Neural crest cell (in vitro differentiated cells): ENCODE measurements at places on chromosomes 3 and 15.

- DNase-seq = peak; percentile 15
These were observed 42.3 kb upstream of the ROPN1 start for GRCh38 chr3:124034016-124034843.

DNA sequence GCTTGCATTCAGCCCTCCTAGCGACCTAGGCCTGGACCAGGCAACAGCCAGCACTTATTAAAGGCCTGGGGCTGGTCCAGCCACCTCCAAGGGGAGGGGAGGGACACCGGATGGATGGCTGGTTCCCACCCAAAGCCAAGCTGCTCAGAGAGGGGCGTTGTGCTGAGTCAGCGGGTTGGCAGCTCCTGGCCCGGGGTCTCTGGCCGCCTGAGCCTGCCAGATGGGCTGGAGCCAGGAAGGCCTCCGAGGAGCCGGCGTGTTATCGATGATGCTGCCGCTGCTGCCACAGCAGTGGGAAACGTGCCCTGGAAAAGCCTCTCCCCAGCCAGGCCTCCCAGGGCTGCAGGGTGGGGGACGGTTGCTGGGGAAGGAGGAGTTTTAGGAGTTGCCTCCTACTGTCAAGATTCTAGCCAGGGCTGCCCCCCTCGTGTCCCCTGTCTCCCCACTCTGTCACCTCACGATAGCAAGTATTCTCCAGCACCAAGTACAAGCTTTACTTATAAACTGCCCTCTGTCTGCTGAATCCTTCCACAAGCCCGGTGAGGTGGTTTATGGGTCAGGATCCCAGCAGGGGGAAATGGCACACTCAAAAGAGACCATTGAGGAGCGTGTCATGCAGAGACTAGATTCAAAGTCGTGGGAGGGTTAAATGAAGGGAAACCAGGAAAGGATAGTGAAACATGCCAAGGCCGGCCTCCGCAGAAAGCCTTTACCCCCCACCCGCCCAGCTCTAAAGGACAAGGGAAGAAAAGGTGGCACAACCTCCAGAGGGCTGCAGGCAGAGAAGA lies 43.2 kb upstream of the TSEN2 start:
- DNase-seq = no peak

DNA sequence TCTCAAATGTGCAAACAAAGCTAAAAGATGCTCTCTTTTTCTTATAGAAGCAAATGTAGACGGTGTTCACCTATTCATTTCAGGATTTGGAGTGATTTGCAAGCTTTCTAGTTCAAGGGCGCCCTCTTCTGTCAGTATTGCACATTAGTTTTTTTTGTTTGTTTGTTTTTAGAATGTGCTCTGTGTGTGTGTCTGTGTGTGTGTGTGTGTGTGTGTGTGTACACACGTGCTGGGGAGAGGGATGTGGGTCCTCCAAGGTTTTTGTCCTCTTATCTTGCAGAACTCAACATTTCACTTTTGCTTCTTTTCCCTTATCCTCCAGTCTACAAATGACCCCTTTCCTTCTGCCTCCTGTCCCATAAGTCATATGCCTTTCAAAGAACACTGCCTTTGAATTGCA lies 23.5 kb downstream of the DNAH1 start:
- DNase-seq = peak; percentile 59

- no peak for DNase-seq
These were observed 23.8 kb downstream of the ISL2 start for GRCh38 chr15:76360416-76360815.

DNA sequence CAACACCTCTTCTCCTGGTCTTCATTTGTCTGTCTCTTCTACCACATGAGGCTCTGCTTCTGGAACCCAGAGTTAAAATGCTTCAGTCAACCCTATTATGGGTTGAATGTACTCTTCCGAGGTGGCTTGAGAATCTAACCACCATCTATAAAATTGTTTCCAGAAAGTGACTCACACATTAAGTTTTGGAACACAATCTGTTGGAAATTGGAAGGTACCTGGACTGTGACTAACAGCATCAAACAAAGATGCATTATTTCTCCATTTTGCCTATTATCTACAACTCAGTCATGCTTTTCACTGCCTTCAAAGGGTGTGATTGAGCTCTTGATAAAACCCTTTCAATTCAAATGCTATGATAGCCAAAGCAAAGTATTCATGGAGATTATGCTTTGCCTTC lies 499.0 kb upstream of the SEMA6D start:
- DNase-seq = no peak

GRCh38 chr3:22735373-22735772 lies 467.8 kb upstream of the UBE2E2 start:
- DNase-seq = no peak

- DNase-seq = no peak
These were observed 26.0 kb upstream of the MAP4 start for GRCh38 chr3:48042071-48042760.

DNA sequence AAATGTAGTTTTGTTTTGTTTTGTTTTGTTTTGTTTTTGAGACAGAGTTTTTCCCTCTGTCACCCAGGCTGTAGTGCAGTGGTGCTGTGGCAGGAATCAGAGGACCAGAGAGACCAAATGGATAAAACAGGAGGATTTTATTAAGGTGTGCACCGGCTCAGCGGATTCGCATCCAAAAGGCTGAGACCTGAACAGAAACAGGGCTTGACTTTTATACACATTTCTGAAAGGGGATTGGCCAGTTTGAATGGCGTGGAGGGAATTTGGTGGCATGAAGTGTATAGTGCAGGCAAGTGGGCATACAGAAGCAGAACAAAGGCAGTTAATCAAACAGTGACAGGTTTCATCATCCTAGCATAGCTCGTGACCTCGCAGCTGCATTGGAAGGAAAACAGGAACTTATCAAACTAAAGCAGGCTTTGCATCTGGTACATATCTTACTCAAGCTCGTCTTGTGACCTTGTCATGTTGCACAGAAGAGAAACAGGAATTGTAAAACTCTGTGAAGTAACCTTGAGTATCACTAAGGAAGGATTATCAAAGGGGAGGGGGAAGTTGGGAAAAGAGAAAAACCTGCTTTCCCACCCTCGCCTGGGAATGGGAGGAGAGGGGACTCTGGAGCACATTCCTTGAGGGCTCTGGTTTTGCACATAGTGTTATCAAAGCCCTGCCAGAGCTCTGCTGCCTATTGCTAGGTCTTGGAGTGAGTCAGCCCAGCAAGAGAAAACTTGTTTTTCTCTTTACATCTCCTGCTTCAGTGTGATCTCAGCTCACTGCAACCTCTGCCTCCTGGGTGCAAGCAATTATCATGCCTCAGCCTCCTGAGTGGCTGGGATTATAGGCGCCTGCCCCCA lies 38.5 kb downstream of the C3orf62 start:
- no peak for DNase-seq

DNA sequence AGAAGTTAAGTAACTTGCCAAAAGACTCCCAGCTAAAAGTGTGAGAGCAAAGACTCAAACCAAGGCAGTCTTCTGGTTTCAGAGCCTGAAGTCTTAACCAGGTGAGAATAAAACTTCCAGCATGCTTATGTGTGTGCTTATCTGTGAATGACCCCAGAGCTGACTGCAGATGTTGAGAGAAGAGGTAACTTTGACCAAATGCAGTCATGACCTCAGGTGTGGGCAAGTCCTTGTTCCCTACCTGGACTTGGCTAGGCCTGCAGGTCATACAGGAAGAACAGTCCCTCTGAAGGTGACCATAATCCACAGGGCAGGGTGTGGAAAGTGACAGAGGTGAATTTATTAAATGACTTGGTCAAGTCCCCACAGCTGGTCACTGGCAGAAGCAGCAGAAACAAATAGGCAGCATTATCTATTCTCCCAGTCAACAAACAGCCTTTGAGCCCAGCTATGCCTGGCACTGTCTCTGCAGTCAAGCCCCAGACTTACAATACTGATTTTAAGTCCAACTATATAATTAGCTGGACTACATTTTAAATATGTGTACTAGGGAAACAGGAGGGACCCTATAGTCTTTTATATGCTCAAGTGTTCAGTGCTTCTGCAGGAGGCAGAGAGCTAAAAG lies 3.0 kb upstream of the CPEB1 start:
- no peak for DNase-seq

DNA sequence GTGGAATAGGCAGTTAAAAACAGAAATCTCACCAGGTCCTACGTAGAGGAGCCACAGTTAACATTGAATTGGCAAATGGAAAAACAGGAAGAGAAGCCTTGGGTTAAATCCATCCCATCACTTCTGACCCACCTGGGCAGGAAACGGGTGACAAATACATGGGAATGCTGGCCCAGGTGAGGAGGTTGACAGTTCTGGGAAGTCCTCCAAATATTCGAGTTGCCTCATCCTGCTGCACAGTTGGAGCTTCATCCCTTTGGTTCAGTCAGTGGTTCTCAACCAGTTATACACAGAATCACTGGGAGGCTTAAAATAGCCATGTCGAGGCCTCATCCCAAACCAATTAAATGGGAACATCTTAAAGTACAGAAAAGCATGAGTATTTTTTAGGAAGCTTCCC lies 5.3 kb downstream of the MYZAP start:
- DNase-seq = no peak

GRCh38 chr3:43755516-43756200 lies 64.9 kb downstream of the ABHD5 start:
- no peak for DNase-seq

DNA sequence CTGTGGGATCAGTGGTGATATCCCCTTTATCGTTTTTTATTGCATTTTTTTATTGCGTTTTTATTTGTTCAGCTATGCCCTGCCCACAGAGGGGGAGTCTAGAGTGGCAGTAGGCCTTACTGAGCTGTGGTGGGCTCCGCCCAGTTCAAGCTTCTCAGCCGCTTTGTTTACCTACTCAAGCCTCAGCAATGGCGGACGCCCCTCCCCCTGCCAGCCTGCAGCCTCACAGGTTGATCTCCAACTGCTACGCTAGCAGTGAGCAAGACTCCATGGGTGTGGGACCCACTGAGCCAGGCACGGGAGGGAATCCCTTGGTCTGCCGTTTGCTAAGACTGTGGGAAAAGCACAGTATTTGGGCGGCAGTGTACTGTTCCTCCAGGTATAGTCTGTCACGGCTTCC lies 500.6 kb upstream of the MCTP2 start:
- DNase-seq = no peak

- DNase-seq = no peak
These were observed 15.9 kb downstream of the MYZAP start for GRCh38 chr15:57607570-57608000.

GRCh38 chr3:5071061-5071460 lies 51.0 kb upstream of the ARL8B start:
- no peak for DNase-seq

- DNase-seq = no peak
These were observed 31.5 kb downstream of the SEMA5B start for GRCh38 chr3:122996038-122996580.

- DNase-seq = no peak
These were observed 958.8 kb downstream of the ZPLD1 start for GRCh38 chr3:103393395-103394186.

DNA sequence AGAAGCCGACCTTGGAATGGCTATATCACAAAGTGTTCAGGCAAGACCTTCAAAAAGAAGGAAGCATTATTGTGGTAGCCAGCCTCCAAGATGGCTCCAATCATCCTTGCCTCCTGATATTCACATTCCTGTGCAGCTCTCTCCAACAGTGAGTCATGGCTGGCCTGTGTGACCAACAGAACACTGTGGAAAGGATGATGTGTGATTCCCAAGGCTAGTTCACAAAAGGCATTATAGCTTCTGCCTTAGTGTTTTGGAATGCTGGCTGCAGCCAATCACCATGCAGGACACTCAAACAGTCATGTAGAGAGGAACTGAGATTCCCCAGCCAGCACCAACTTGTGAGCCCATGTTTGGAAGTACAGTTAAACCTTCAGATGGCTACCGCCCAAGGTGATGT lies 102.6 kb downstream of the EFL1 start:
- no peak for DNase-seq

- peak; percentile 80 for DNase-seq
These were observed 76.0 kb downstream of the HMG20A start for GRCh38 chr15:77496715-77497109.

- no peak for DNase-seq
These were observed 44.1 kb downstream of the SENP2 start for GRCh38 chr3:185630182-185630622.

GRCh38 chr3:68060191-68060590 lies 405.8 kb upstream of the SUCLG2 start:
- no peak for DNase-seq

DNA sequence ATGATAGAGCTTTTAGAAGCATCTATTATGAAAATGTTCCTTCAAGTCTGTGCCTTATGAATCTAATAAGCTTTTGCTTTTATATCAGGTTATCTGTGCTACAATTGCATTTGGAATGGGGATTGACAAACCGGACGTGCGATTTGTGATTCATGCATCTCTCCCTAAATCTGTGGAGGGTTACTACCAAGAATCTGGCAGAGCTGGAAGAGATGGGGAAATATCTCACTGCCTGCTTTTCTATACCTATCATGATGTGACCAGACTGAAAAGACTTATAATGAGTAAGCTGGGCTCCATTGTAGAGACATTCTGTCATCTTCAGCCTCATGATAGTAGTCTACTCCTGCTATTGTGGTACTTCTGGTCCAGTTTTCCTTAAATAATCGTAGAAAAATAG lies 73.4 kb downstream of the BLM start:
- no peak for DNase-seq

- DNase-seq = no peak
These were observed 507.8 kb downstream of the TUSC7 start for GRCh38 chr3:117217355-117217754.

DNA sequence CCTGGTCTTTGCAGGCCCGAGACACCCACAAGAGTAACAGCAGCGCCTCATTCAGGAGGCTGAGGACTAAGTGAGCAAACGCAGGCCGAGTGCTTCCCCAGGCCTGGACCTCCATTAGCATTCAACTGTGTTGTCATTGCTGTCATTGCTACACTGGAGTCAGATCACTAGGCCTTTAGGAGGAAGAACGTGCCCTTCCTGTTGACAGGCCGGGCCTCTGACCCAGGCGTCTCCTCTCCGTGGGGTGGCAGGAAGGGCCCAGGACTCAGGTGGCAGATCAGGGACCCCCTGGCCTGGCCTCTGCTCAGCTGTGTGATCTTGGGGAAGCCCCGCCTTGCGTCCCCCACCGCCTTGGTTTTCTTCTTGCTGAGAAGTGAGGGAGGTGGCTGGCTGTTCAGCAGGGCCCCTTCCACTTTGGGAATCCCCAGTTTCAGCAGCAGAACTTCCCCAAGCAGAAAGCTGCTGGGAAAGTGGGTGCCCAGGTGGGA lies 19.1 kb downstream of the ZDHHC19 start:
- no peak for DNase-seq

DNA sequence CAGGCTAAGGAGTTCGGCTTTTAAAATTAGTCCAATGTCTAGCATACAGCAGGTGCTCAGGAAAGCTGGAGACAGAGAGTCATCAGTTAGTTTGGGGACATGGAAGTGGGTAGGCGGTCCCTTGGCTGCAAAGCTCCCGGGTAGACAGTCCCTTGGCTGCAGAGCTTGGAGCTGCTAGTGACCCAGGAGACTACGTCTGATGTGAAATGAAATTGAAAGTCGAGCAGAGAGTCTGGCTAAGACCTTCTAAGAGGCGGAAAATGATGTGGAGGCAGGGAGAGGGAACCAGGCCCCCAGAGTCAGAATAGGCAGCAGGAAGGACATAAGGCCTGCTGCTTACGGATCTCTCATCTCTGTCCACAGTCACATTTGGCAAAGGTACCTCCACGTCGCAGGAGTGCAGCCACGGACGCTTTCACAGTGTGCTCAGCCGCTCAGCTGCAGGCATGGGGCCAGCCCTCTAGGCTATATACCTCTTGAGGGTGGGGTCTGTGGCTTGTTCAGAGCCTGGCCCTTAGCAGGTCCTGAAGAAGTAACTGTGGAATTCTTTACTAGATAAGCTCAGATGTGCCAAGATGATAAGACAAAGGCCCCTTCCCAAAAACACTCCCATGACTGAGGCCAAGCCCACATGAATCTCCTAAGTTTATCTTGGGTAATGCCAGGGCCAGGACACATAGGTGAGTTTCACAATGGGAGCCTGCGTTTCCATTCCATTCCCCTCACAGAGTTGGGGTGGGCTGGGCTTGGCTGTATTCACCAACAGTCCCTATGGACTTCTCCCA lies 131.7 kb downstream of the XXYLT1 start:
- DNase-seq = no peak
